Stimulated activated CD8-positive, alpha-beta memory T cell treated with anti-CD3 and anti-CD28 coated beads, Interleukin-4, amount 100 ng/mL, for 24 hours (primary cell): ENCODE measurements at places on chromosomes 4 and X.

DNA sequence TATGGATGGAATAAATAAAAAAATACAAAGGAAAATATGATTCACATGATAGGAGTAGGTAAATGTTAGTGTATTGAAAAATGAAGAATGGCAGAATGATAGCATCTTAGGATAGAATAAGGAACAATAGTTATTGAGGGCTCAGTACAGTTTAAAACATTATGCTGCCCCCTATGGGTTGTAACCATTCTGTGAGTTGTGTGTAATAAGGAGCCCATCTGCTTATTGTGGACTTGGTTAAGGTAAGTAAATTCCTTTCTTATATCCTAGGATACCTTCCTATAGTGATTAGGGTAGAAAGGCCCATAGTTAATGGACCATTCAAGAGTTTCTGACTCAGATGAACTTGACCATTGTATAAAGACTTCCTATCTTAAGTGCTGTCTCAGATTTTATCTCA lies 195.8 kb downstream of the PDHA2 start:
- DNase-seq: no peak

DNA sequence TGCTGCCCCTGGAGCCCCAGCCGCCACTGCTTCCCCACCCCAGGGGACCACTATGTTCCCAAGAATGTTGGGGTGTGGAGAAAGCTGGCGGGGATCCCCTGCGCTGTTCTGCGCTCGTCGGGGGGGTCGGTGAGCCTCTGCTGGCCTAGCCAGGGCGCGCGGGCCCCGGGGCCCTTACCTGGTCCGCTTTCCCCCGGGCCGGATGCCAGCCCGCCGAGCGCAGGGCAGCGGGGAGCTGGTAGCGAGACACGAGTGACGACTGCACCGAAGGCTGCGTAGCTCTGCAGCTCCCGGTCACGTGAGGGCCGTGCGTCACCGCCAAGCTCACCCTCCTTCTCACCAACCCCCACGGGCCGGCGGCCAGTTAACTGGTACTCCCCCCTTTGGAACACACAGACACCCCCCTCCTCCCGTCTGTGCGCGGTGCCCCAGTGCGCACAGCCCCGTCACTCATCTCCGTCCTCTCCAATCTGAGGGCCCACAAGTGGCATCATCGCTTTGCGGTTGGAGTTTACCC lies at the start of gene BEX1:
Gene BEX1, minus strand, starts transcription at position 254 of the 517 bp plus-strand sequence. CDS start 897 bp downstream, outside the sequence.
- DNase-seq: peak; percentile 1

DNA sequence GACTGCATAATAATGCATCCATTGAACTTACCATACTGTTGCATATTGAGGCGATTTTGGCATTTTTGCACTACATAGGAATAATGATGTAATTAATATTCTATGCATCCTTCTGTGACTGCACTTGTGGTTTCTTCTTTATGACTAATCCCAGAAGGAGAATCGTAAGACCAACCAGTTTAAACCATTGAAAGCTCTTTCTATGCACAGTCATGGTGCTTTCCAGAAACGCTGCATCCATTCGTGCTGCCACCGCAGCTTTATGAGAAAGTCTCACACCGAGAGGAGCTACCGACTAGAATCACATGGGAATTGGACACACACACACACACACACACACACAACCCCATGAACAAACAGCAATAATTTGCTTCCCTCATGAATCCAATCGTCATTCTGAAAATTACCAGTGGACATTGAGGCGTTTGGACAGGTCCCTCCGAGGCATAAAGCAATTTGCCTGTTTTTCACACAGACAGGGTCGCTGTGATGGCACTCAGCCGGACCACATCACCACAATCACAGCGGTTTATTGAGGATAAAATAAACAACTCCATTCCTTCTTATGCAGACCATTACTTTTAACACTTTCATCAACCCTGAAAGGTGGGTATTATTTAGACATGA lies 64.2 kb downstream of the PACRGL start:
- no peak for DNase-seq

DNA sequence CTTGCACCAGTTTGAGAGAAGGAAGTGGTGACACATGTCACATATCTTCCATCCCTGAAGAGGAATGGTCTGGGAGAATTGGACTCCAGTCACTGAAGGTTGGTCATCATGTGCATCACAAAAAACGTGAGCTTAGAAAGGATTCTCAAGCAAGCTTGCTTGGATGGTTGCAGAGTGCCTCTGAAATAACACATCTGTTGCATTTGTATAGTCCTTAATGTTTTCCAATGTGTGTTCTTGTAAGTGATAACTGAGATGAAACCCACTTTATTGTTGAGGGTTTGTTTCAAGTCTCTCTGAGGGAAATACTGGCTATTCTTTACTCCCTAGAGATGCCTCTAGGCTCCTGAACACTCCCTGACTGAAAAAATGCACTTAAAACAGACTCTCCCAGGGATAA lies 184.5 kb upstream of the MBNL3 start:
- DNase-seq: no peak

DNA sequence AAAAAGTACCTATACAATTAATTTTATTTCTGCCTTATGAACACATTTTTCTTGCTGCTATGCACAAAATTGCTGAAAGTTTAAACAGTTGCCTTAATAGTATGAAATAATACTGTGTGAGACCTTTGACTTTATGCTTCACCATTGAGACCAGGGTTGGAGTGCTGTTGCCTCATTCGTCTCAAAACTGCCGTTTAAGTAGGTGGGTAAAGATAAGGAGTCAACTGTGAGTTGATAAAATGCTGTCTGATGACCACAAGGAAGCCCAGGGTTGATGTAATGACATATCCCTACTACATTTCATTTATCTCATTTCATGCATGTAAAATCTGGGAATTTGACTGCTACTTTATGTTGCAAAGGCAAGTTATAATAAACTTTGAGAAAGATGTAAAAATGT lies 23.4 kb downstream of the STK26 start:
- DNase-seq: no peak

- DNase-seq: no peak
Measured at GRCh38 chr4:165922747-165923146, 49.7 kb downstream of the TLL1 start.

DNA sequence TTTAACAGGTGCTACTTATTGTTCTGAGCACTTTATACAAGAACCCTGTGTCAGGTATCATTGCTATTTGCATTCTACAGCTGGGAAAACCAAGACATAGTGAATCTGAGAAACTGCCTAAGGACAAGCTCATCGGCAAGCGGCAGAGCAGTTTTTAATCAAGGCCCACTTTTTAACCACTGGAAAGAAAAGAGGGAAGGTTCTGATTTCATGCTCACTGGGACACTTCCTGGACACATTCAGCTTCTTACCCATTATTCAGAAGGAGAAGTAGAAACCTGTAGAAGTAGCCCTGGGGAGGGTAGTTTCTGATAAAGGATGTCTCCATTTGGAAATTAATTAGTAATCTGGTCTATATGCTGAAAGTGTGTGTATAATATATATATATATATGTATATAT lies 2.5 kb upstream of the LNX1 start:
- no peak for DNase-seq

- no peak for DNase-seq
Measured at GRCh38 chr4:8465615-8466611, 25.3 kb downstream of the TRMT44 start.

DNA sequence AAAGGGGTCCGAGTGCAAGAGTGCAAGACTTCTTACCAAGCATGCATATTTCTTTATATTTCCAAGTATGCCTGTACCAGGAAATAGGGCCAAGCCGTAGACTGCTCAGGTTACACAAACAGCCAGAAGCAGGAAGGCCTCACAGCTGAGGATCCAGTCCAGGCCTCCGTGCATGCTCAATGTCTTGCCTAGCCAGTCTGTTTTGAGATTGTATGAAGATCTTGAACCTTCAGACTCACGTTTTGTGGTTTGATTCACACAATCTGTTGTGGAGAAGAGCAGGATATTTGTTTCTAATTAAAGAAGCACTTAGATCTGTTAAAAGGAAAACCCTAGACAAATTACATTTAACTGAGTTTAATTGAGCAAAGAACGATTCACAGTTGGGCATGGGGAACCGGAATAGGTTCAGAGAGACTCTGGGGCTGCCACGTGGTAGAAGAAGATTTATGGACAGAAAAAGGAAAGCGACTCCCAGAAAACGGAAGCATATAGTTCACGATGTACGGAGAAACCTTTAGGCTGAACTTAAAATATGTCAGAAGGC lies 1.2 kb downstream of the MGST2 start:
- DNase-seq: no peak

DNA sequence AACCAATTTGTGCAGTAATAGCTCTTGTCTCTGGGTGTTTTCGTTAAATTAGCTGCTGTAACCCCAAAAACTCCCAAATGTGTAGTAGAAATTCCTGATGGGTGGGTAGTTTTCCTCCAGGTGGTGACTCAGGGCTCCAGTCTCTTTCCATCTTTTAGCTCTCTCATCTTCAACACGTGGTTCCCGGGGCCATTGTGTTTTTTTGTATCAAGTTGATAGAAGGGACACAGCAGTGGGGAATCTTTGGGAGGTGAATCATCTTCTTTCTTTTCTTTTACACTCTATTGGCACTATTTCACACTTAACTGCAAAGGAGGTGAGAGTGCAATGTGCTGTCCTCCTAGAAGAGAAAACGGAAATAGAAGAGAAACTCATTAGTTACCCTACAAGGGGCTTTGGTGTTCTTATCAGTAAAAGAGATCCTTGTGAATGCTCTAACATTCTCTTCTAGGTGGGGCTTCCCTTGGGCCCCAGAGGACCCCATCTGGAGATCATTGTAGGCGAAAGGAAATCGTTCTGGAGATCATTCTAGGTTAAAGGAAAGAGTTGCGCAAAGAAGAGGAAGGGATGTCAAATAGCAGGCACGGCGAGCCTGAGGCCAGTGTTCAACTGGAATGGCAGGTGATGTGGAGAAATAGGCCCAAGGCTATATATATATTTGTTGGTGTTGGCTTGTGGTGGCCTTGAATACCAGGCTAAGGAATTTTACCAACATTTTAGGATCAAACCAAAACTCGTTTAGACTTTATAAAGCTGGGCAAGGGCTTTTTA lies 68.2 kb upstream of the ACSL1 start:
- no peak for DNase-seq

GRCh38 chrX:2766906-2767305 lies 15.1 kb downstream of the XG start:
- DNase-seq: no peak

DNA sequence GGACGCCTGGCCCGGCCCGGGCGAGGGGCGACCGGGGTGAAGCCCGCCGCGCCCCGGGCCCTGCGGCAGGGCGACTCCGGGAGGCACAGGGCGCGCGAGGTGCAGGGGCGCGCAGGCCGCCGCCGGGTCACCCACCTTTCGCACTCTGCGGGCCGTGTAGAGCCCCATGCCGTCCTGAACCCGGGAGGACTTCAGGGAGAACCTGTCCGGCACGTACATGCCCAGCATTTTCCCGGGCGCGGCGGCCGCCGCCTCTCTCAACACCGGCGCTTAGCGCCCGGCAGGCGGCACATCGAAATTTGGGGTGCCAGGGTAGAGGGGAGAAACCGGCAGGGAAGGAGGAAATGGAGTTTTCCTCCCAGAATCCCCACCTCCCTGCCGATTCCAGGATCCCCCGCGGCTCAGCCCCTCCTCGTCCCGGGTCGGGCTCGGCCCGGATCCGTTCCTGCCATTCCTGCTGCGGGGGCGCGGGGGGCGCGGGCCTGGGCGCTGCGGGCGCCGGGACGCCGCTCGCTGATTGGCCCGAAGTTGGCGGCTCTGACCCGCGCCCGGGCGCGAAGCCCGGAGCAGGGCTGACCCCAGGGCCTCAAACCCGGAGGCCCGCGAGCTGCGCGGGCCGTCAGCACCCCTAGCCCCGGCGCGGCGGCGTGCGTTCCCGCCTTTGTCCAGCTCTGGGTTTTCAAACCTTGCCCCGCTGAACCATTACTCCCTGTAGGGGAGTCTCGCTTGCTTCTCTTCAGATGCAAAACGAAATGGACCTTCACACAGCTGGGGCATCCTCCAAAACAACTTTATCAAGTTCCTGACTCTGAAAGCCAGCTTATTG lies at the start of gene PRDM5:
Gene PRDM5, minus strand, starts transcription at position 346 of the 826 bp plus-strand sequence. Its CDS starts 118 bp downstream, at position 228.
- DNase-seq: no peak

DNA sequence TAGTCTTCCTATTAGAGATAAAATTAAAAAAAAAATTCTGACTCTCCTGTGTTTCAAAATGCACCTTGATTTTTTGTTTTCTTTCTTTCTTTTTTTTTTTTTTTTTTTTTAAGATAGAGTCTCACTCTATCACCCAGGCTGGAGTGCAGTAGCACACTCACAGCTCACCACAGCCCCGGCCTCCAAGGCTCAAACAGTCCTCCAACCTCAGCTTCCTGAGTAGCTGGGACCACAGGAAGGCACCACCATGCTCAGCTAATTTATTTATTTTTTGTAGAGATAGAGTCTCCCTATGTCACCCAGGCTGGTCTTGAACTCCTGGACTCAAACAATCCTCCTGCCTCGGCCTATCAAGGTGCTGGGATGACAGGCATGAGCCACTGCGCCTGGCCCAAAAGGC lies 41.1 kb upstream of the TMEM184C start:
- DNase-seq: no peak

DNA sequence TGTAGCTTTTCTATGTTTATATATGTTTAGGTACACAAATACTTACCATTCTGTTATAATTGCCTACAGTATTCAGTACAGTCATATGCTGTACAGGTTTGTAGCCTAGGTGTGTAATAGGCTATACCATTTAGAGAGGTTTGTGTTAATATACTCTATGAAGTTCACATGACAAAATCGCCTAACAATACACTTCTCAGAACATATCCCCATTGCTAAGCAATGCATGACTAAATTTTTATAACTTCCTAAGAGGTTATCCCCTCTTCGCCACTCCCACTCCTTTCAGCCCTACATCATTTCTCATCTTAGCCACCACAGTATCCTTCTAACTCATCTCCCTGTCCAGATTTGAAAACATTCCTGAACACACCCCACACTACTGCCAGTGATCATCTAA lies 83.7 kb upstream of the ZCCHC13 start:
- DNase-seq: no peak

- no peak for DNase-seq
Measured at GRCh38 chrX:37420185-37420584, 71.0 kb downstream of the PRRG1 start.

GRCh38 chr4:22512306-22512705 lies 3.6 kb downstream of the ADGRA3 start:
- no peak for DNase-seq

- DNase-seq: no peak
Measured at GRCh38 chrX:73838123-73838522, 275.1 kb downstream of the CHIC1 start.

DNA sequence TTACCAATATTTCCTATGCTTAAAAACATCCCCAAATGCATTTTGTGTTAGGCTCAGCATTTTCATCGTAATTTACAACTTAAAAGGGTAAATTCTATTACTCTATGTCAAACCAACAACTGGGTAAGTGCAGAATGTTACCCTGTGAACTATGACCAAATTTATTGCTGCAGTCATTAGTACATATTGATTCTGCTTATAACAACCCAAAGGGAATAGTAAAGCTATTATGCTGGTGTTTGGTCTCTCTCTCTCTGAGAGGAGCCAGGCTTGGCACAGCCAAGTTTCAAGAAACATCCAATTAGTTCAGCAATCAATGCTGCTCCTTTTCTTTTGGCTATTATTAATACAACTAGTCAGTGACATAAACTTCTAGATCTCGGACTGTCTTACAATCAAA lies 747.7 kb downstream of the CENPC start:
- no peak for DNase-seq

- DNase-seq: no peak
Measured at GRCh38 chr4:36267486-36268268, 13.7 kb upstream of the DTHD1 start.
